ENCODE measurements at places on chromosomes 16 and 17. TPM values are rescaled to one million over a fixed set of nuclear protein-coding genes. Genes with fewer than 3 reads are reported as not detected.

- DNase-seq: no peak
Measured at GRCh38 chr16:15739464-15739863, 89.4 kb downstream of the NDE1 start.

DNA sequence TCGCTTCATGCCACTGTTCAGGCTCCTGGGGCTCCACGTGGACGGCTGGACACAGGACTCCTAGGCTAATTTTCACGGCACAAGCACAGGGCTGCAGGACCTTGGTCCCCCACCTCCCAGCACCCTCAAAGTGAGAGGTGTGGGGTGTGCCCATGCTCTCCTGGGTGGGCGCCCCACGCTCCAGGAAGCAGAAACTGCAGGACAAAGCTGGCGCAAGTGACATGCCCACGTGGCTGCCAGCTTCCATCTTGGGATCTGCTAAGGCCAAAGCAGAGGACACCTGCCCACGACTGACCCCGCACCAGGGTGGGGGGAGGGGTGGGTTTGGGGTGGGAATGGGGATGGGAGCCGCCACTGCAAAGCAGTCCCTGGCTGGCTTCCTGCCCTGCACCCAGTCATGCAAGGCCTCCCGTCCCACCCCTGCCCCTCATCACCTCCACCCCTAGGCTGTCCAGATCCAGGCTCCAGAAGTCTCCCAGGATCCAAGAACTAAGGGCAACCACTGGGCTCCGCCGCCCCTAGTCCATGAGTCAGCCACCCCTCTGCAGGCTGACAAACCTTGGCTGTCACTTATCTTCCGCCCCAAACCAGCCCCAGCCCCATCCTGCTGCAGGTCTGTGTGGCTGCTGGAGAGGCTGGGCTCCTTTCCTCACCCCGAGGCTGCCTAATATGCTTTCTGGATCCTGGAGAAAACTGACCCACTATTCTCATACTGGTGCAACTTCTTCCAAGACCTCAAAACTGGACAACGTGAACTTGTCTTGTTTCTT lies 11.1 kb downstream of the USP6 start:
- DNase-seq: no peak

- no peak for DNase-seq
Measured at GRCh38 chr16:17773698-17774101, 302.9 kb upstream of the XYLT1 start.

GRCh38 chr16:11250091-11250785 lies 5.8 kb downstream of the SOCS1 start:
- no peak for DNase-seq

The NOS2 gene
- total RNA-seq: not detected

The CCL16 gene
- not detected for total RNA-seq

The C17orf67 gene
- 1.3 TPM for total RNA-seq

The WFIKKN2 gene
- total RNA-seq: 2.0 TPM

All from right cardiac atrium (tissue), 5 donors.